Stimulated activated CD4-positive, alpha-beta T cell treated with anti-CD3 and anti-CD28 coated beads, Interleukin-1b, Interleukin-23, amount 100 ng/mL, for 48 hours (primary cell): ENCODE measurements at places on chromosomes 7 and 10.

- no peak for DNase-seq
Measured at GRCh38 chr10:71981876-71982230, 17.7 kb downstream of the CHST3 start.

GRCh38 chr7:91557789-91558404, 293.7 kb downstream of the FZD1 start:
- no peak for DNase-seq

DNA sequence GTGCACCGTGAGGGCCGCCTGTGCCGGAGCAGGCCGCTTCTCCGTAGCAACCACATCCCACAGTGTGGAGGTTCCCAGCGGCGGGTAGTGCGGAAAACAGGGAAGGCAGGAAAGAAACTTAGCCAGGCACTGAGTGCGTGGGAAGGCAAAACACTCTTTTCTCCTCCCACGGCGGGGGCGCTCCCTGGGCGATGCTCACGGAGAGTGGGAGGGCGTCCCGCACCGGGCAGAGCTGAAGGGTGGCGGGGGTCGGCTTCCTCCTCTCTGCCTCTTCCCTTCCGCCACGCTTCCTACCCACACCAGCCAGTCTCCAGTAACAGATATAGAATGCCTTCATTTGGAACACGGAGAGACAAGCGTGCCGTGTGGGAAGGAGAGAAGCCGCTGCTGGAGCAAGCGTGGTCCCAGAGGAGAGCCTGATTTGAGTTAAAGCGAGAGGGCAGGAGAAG, 252.5 kb downstream of the PAXIP1 start:
- no peak for DNase-seq

- DNase-seq, result no peak
Measured at GRCh38 chr7:116542618-116543017, 17.8 kb downstream of the CAV1 start.

- no peak for DNase-seq
Measured at GRCh38 chr7:498678-499641, 20.7 kb downstream of the PDGFA start.

- DNase-seq, result peak; percentile 49
Measured at GRCh38 chr10:30694518-30695228, 65.1 kb upstream of the LYZL2 start.

DNA sequence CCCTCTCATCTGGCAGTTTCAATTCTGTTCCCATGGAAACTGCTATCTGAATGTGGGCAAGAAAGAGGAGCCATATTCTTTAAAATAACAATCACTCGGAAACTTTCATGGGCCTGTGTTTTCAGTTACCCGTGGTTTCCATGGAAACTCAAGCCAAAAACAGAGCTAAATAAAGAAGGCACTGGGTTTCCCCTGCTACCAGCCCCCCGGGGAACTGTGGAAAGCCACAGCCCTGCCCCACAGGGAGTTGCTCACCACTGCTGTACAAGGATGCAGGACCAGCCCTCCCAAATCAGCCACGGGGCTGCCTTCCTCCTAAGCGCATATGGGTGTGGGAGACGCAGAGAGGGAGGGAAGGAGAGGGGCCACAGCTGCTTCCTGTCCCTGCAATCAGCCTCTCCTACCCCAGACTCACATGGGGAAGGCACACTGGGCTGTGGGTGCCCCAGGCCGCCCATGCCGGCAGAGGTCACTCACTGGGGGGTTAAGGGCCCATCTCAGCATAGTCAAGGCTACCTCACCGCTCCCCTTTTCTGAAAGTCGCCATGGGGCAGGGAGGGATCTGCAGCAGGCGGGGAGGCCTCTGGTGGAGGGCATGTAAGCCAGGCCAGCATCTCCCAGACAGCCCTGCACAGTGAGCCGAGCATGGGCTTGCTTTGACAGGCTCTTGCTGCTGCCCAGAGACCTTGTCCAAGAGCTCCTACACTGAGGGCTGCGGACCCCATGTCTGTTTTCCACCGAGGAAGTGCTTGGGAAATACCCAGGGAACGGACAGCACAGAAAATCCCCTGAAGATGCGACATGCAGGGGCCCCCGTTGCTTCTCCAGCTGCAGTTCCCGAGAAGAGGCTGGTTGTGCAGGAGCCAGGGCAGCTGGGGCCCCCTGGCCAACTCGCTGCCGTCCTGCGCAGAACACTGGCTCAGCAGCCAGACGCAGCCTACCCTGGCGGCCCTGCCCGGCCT, 157.3 kb upstream of the PPP2R2D start:
- no peak for DNase-seq

DNA sequence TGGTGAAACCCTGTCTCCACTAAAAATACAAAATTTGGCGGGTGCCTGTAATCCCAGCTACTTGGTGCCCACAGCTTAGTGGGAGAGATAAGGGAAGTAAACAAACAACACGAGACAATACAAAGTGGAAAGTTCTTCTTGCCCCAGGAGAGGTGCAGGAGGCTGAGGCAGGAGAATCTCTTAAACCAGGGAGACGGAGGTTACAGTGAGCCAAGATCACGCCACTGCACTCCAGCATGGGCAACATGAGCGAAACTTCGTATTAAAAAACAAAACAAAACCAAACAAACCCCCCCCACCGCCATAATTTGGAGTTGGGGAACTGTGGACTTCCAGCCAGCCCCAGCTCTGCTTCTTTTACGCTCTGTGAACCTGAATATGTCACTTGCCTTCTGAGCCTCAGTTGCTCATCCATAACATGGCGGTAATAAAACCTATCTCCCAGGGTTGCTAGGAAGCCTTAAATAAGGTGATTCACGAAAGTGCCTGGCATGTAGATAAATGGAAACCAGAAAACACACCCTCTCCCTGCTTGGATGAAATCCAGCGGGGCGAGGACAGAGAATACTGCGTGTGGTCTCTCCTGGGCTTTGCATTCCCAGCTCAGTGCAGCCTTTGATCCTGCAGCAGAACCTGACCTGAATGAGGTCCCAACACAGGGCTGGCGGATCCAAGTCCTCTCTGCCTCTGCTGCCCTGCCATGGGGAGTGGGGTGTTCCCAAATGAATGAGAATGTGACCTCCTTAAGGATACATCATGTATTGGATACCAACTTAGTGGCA, 10.2 kb downstream of the MLXIPL start:
- no peak for DNase-seq

GRCh38 chr10:59970396-59971368, 64.3 kb upstream of the CCDC6 start:
- no peak for DNase-seq

- DNase-seq, result no peak
Measured at GRCh38 chr10:123835575-123835974, 56.0 kb downstream of the CPXM2 start.

DNA sequence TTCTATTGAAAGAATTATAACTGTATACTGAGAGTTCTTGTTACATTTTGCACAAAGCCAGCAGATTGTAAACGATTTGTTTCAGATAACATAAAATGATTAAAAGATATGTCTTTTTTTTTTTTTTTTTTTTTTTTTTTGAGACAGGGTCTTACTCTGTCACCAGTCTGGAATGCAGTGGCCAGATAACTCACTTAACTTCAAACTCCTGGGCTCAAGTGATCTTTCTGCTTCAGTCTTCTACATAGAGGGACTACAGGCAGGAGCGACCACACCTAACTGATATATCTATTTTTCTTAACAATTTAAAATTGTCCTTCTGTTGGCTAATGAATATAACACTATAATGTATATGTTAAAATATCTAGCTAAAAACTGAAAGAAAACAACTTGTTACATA, 317.3 kb upstream of the CACNA2D1 start:
- DNase-seq, result no peak

GRCh38 chr7:111516612-111517011, 45.7 kb downstream of the IMMP2L start:
- DNase-seq, result no peak

GRCh38 chr7:37781156-37781555, 67.2 kb upstream of the NME8 start:
- DNase-seq, result no peak

GRCh38 chr10:116646502-116646901, 25.7 kb downstream of the PNLIPRP2 start:
- no peak for DNase-seq

DNA sequence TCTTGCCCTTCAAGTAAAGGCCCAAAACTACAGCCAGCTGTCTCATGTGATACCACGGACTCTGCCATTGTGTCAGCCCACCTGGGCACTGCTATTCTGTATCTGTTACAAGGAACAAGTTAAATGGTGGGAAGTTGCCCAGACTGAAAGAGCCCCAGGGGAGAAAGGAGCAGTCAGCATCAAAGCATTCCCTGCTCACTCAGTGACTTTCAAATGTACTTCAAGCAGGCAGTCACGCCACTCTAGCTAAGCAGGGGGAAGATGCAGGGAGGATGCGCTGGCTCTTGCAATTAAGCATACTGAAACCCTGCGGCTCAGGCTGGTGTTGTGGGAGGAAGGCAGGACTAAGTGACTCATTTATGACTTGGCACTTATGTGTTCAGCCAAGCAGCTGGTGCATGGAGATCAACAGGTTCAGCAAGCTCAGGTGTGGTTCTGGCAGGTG, 1249.6 kb downstream of the TYW1 start:
- no peak for DNase-seq

DNA sequence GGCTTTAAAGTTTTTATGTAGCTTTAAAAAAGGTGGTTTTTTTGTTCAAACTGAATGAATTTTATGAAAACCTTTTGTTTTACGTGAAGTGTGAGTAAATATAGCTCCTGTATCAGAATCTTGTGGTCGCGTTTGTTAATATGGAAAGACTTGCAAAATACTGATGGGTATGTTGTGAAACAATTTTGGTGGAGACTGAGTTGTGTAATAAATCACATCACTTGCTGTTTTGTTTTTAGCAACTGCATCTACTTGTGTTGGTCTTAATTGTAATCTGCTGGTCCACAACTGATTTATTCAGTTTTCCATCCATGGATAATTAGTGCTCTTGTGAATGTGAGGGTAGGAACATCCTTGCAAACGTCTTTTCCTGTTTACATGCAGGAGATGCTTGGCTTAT, 10.5 kb downstream of the PLXDC2 start:
- DNase-seq, result no peak

DNA sequence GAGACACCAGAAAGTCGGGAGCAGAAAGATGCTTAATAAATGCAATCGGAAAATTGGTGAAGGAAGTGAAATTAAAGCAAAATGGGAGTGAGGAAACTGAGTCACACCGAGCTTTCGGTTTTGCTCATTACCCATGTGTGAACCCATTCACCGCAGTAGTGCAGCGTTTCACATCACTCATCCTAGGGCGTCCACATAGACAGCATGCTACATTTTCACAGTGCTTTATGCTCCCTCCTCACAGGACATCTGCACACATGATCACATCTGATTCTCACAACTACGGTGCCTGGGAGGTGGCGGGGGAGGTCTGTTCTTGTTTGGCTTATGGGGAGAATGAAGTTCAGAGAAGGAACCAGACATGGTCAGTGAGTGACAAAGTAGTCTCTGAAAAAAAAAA, 36.6 kb upstream of the ATP6V0A4 start:
- peak; percentile 9 for DNase-seq

DNA sequence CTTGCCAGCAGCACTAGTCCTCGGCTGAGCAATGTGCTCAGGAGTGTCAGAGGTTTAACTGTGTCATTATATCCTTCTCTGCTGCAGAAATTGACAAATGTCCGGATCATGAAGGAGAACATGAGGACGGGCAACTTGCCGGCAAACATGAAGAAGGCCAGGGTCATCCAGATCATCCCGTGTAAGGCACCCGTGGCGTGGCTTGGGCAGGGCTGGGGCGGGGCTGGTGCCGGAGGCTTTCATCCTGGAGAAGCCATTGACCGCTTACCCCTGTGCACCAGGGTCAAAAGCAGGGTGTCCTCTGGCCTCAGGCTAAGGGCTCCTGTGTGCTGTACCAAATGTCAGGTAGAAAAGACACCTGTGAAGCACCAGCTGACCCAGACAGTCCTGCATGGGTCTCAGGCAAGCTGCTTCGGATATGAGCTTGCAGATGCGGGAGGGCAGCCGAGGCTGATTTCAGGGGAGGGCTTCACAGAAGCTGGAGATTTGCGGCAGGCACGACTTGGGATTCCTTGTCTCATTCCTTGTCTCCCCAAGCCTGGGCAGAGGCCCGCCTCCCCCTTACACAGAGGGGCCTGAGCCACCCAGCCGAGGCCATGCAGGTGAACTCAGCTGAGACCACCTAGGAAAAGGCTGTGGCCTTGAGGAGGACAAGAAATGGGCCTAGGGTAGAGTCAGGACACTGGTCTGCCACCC, 55.4 kb downstream of the MKI67 start:
- DNase-seq, result no peak

DNA sequence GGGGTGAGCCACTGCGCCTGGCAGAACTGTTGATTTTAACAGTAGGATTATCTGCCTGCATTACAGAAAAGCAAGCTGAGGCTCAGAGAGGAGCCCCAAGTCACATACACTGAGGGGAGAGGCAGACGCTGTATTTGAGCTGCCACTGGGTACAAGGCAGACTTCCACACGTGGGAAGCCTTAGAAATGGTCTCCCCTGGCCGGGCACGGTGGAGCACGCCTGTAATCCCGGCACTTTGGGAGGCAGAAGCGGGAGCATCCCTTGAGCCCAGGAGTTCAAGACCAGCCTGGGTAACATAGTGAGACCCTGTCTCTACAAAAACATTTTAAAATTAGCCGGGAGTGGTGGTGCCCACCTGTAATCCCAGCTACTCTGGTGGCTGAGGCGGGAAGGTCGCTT, 902 bp upstream of the FZD9 start:
- no peak for DNase-seq

DNA sequence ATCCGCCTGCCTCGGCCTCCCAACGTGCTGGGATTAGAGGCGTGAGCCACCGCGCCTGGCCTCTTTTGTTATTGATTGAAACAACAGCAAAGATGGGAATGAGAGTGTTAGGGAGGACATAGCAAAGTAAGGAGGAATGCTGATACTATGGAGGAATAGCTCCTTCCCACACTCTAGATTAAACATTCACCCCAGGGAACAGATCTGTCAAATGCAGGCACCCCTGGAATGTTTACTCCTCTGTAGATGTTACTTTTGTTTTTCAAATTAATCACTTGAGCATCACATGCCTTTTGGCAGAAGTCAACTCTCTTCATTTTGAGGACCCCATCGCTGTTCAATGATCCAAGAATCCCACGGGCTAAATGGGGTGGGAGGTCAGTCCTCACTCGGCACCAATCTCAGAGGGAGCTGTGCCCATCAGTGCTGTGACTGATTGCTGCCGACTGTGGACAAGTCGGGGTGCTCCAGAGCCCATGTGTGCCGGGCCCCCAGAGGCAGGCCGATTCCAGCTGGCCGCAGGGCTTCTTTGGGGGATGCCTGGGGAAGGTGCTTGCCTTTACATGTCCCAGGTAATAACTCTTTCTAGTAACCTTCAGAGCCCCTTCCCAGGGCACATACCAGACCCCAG, 10.2 kb upstream of the COBL start:
- DNase-seq, result no peak

DNA sequence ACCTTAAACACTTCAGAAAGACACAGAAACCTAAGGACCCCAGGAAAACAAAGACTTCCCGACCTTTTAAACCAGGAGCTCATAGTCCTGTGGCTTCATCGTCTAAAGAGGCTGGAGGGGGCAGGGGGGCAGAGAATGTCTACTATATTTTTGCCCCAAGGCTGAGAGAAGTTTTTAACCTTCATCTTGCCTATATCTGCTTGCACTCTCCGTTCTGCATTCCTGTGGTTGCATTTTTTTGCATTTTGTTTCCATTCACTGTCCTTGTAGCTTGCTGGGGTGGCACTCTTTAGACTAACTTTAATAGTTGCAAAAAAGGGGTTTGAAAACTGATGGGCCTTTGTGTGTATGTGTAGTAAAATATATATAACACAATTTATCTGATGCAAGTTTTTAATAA, 23.7 kb downstream of the PRKAR2B start:
- no peak for DNase-seq

GRCh38 chr7:26843705-26844104, 20.7 kb downstream of the SKAP2 start:
- DNase-seq, result no peak
